ENCODE measurements at places on chromosomes 1 and 21.

GRCh38 chr1:167584581-167584980 is 31.0 kb upstream of the CREG1 start:
- no peak for DNase-seq

DNA sequence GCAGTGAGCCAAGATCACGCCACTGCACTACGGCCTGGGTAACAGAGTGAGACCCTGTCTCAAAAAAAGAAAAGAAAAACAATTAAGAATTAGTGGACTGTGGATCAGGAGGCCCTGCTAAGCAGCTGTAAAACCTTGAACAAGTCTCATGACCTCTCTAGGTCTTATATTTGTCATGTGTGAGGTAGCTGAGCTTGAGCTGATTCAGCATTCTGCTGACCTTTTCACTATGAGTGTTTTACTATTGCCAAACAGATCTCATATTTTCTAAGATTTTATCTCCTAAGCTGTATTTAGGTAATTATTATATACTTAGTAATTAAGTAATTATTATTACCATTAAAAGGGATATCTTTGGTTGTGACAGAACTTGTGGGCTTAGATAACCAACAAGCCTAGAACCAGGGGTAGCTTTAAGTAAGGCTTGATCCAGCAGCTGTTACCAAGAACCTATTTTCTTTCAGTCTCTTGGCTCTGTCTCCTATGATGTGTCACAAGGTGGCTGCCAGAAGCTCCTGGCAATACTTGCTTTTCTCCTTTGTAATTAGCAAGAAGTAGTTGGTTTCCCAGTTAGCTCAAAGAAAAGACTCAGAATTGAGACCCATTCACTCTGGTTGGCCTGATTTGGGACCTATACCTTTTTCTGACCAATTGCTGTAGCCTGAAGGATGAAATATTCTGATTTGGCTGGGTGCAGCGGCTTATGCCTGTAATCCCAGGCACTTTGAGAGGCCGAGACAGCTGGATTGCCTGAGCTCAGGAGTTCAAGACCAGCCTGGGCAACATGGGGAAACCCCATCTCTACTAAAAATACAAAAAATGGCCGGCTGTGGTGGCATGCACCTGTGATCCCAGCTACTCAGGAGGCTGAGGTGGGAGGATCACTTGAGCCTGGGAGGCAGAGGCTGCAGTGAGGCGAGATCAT is 8.5 kb upstream of the ZC3H12A start:
- no peak for DNase-seq

- DNase-seq = no peak
These were observed 123.9 kb downstream of the CYYR1 start for GRCh38 chr21:26449161-26449560.

DNA sequence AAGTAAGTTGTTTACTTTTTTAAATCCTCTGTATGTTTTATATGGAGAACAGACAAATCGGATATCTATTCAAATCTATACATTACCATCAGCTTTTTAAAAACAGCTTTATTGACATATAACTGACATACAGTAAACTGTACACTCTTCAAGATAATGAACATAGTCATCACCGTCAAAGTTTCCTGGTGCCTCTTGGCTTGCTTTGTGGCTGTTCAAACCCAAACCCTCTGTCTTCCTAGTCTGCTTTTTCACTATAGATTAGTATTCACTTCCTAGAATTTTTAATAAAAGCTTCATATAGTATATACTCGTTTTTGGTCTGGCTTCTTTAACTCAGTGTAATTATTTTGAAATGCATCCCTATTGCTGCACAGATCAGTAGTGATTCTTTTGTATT is 56.4 kb upstream of the TPTE start:
- no peak for DNase-seq

DNA sequence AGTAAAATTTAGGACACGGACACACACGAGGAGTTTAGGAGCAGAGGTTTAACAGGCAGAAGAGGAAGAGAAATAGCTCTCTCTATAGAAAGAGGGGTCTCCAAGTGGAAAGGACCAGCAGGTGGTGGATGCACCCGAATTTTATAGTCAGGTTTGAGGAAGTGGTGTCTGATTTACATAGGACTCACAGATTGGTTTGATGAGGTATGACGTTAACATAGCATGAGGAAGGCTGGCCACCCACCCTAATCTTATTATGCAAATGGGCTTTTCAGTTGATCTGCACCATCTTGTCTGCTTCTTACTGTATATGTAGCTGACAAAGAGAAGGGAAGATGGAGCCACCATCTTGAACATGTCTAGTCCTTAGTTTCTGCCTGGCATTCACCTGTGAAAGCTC is 52.5 kb upstream of the RGS2 start:
- DNase-seq = no peak

- DNase-seq = no peak
These were observed 2.5 kb upstream of the DHRS3 start for GRCh38 chr1:12620488-12620865.

GRCh38 chr1:186627019-186627418 is 53.2 kb downstream of the PTGS2 start:
- no peak for DNase-seq

GRCh38 chr1:106498238-106498637 is 558.2 kb upstream of the PRMT6 start:
- DNase-seq = no peak

GRCh38 chr1:24770881-24771280 is 25.6 kb downstream of the CLIC4 start:
- no peak for DNase-seq

DNA sequence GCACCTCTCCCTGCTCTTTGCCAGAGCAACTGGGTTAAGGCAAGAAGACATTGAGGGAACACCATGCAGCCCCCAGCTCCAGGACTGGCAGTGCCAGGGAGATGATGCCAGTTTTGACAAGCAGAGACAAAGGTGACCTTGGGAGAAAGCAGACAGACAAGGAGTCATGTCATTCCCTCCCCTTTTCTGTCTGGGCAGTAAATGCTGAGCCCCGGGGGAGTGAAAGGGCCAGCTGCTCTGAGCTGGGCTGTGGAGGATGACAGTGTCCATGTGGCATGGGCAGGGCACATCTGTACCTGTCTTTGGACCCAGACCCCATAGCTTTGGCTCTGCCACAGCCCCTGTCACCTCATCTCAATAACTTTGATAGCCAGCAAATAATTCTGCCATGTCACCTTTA is 24.2 kb downstream of the PLEKHA6 start:
- DNase-seq = no peak

GRCh38 chr1:177423090-177423489 is 252.3 kb downstream of the BRINP2 start:
- no peak for DNase-seq

GRCh38 chr1:32798191-32798590 is 19.0 kb downstream of the YARS1 start:
- DNase-seq = no peak

DNA sequence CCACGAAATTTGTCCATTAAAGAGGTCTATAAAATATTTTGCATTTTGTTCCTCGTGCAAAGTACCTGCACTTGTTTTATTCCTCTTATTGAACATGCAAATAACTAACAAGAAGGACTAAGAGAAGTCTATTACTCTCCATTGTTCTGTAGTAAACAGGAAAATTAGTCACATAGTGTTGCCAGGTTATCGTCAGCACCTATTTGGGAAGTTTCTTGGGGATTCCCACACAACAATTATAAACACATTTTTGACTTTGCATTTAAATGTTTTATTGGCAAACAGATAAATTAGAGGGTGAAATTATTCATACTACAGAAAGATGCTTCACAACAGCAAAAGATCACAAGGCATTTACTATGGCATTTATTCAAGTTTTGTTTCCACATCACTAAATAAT is 174.5 kb downstream of the ZC3H11B start:
- no peak for DNase-seq

- DNase-seq = peak; percentile 50
These were observed 2.7 kb upstream of the SDC3 start for GRCh38 chr1:30911059-30911954.

DNA sequence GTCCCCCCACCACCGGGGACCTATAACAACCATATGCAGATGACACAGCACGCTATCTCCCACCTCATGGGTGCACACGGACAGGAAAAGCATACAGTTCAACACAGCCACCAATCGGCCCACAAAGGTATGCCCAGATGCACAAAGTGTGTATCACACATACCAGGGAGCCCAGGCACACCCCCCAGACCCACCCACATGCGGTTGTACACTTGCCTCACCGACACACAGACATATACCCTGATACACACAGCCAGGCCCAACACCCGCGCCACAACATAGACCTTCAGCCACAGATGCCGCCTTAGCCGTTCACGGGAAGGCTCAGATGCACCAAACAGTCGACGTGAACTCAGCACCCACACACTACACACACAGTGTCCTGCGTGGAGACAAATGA is 5.5 kb downstream of the CROCC start:
- DNase-seq = no peak

DNA sequence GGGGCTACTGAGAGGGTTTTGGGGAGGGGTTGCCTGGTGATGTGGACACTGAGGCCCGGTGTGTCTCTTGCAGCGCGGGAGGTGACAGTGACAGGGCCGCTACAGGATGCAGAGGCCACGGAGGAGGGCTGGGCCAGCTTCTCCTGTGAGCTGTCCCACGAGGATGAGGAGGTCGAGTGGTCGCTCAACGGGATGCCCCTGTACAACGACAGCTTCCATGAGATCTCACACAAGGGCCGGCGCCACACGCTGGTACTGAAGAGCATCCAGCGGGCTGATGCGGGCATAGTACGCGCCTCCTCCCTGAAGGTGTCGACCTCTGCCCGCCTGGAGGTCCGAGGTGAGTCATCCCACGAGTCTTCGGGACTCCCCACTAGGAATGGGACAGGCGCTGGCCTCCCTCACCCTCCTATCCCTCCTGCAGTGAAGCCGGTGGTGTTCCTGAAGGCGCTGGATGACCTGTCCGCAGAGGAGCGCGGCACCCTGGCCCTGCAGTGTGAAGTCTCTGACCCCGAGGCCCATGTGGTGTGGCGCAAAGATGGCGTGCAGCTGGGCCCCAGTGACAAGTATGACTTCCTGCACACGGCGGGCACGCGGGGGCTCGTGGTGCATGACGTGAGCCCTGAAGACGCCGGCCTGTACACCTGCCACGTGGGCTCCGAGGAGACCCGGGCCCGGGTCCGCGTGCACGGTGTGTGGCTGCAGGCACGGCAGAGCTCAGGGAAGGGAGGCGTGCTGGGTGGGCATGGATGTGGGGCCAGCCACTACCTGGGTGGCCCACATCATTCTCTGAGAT is 72.5 kb downstream of the OBSCN start:
- no peak for DNase-seq

DNA sequence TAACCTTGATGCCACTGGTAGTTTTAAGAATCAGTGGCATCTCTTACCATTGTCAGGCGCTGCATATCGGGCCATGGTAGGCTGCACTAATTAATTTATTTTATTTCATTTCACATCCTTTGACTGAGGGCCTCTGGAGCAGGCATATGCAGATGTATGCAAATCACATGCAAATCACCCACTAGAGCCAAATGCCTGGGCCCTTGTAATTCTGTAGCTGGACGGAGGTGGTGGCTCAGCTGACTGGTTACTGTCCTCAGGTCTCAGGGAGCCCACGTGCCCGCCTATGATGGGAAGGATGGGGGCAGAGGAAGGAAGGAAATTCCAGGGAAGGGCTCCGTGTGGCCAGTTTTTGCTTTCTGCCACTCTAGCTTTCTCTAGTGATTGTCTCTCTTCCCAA is 122.7 kb downstream of the IGSF21 start:
- DNase-seq = no peak

GRCh38 chr1:86154571-86155050 is 2.0 kb downstream of the COL24A1 start:
- DNase-seq = no peak

DNA sequence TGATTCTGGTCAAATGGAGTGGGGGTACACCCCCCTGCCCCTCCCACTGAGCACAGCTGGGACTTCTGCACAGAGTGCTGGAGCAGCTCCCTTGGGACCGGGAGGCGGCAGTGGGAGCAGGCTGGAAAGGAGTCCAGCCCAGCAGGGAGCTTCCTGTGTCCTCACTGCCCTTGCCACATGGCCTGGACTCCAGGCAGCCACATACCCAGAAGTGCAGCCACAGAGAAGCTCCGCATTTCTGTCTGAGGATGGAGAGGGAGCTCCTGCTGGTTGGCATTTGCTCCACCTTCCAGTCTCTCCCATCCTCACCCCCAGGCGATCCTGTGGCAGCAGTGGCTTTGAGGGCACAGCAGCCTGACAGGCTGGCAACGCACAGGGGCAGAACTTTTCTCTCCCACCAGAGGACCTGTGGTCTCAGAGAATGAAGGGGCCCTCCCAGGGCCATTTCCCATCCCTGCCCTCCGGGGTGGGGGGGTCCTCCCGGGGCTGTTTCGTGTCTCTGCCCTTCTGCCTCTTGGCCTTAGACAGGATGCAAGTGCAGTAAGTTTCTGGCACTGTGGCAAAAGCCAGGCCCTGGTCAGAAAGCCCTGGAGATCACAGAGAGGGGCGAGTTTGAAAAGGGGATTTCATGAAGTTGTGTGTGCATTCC is 103.6 kb upstream of the COL6A1 start:
- no peak for DNase-seq

DNA sequence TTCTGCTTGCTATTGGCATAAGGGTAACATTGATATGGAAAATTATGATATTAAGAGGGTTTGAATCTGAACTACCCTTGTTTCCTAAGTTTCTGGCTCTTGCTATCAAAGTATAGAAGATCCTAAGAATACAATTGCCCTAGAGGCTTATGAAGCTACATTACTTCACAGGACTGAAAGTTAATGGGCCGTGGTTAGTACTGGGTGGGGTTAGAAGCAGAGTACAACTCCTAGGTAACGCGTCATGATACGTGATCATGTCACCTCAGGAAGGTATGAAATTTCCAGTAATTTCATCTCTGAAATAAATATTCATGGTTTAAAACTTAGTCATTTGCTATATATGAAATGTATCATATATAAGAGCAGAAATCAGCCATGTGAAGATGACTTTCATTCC is 743.8 kb upstream of the NEGR1 start:
- no peak for DNase-seq

GRCh38 chr1:2349806-2350205 is 41.5 kb downstream of the MORN1 start:
- DNase-seq = no peak

DNA sequence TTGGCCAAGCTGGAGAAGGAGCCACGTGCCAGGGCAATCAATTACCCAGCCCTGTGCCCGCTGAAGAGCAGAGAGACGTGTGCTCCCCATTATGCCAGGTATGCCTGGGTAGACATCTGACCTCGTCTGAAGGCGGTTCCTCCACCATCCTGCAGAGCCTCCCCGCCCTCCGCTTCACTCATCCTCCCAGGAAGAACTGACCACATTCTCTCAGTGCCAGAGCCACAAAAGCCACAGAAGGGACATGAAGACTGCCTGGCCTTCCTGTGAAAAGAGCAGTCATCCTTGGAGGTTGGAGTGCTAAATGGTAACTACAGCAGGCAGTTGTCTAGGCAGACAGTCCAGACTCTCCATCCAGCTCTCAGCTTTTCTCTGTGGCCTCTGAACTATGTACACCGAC is 12.0 kb downstream of the SYT2 start:
- DNase-seq = no peak
